ENCODE measurements at places on chromosomes 3 and 15.

GRCh38 chr15:36331531-36332275 is 247.7 kb upstream of the CDIN1 start:
- DNase-seq, result no peak

DNA sequence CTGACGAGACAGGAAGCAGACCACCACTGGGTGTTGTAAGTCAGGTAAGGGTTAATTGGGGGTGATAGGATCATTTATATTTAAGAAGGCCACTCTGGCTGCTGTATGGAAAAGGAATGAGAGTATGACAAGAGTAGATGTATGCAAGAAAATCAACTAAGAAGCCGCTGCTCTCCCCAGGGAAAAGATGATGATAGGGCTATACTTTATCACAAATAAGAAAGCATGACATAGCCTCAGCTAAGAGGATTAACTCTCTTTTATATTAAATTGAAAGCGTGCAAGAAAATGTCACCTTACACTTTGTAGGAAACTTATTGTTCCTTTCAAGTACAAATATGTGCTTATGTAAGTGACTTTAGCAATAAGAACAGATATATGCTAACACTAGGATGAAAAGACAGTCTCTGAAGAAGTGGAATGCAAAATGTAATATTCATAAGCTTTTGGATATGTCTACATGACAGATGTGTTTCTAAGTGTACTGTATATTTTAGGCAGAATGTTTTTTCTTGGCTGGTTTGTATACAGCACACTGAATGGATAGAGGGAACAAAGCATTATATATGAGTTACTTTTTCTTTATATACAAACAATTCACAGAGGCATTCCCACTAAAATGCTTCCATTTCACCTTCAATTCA is 8.7 kb upstream of the NDUFB4 start:
- no peak for DNase-seq

DNA sequence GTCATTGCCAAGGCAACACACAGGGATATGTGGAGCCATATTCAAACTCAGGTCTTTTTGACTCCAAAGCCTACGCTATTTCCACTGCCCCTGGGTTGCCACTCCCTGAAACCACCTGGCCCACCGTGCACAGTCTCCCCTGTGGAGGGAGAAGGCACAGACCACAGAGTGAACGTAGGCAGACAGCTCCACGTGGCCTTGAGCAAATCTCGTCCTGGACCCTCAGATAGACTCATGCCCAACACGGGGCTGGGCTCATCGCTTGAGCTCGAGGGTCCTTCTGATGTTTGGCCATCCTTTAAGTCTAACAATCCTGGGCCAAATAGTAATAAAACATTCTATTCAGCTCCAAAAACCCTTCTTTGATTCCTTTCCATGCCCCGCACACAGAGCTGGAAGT is 72.0 kb downstream of the CPN2 start:
- DNase-seq, result no peak

DNA sequence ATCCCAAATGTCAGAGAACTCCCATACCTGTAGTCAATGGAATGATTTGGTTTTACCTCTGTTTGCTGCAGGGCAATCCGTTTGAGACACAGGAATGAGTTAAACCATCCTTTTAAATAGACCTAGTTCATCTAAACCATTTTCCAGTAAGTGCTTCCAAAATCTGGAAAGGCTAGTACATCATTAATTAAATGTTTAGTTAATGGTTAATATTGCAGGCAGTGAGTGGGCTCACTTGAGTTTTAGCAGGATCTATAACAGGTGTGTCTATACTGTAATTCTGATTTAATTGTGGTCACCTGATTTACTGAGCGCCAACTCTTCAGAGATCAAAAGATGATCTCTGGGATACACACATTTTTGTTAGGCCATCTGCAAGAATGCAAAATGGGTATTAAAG is 353.9 kb upstream of the ROPN1 start:
- DNase-seq, result no peak

- DNase-seq, result no peak
These were observed 835.1 kb downstream of the EDEM1 start for GRCh38 chr3:6022621-6023020.

GRCh38 chr3:155444771-155445170 is 151.3 kb upstream of the STRIT1 start:
- no peak for DNase-seq

DNA sequence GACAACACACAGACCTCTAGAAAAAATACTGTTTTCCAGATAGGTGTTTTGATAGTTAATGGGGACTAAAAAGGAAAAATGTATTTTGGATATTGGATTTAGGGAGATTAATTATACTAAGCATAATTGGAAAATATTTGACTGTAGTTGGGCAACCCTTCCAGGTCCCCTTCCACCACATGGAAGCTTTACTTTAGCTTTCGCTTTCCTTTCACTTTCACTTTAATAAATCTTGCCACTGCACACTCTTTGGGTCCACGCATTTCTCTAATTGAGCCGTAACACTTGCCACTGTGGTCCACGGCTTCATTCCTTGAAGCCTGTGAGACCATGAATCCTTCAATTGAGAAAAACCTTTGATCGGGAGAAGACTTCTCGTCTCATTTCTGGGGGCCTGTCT is 15.5 kb downstream of the GLDN start:
- no peak for DNase-seq

DNA sequence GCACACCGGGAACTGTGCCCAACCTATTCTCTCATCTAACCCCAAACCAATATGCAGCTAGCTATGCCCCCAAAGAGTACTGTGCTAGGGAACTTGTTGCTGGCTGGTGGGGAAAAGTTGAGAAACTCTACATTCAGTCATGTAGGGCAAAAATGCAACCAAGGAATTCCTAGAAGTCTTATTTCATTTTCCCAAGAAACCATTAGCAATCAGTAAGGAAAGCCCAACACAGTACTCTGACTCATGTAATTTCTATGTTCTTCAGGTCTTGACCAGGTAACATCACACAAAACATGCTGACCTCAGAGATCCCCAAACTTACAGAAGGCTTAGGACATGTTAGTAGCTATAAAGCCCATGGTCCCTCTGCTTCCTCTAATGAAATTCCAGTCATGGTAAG is 52.1 kb downstream of the TASOR start:
- DNase-seq, result no peak

- DNase-seq, result no peak
These were observed 75.7 kb upstream of the DPPA4 start for GRCh38 chr3:109413049-109413448.

- no peak for DNase-seq
These were observed 148.9 kb downstream of the SMAD6 start for GRCh38 chr15:66850996-66851310.

DNA sequence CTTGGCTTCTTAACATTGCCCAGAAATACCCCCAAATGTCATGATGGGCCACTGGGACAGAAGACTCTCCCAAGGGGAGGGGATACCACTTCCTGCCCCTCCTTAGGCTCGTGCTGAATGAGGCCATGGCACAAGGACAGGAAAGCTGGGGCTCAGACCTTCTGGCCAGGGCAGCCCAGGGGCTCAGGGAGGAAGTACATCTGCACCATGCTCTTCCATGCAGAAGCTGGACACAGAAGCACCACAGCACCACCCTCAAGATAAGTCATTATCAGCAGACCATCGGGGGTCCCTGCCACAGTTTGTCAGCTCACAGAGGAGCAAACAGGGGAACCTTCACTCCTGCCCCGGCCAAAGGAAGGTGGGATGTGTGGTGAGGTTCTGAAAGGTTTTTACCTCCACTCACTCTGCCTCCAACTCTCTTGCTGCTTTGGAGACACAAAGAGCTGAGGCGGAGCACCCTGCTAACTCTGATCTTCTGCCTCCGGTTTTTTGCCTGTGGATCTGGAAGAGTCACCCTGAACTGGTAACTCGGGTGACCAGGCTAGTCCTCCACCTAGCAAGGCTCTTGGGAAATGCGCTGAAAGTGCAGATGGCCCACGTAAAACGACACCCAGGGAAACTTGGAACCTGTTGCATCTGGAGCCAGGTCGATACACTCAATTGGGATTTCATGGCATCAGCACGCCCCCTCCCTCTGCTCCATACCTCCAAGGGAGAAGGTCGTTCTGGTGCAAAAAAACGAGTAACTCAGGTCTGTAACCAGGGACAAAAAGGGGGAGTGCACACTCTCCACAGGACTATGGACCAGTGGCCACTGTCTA is 8.3 kb downstream of the BMF start:
- no peak for DNase-seq

GRCh38 chr3:131568460-131568859 is 65.7 kb upstream of the MRPL3 start:
- no peak for DNase-seq

GRCh38 chr3:188801393-188801792 is 370.4 kb upstream of the TPRG1 start:
- DNase-seq, result no peak

GRCh38 chr3:17009826-17010225 is 125.1 kb downstream of the PLCL2 start:
- DNase-seq, result no peak

- DNase-seq, result no peak
These were observed 8.1 kb upstream of the CMSS1 start for GRCh38 chr3:99809565-99809964.

DNA sequence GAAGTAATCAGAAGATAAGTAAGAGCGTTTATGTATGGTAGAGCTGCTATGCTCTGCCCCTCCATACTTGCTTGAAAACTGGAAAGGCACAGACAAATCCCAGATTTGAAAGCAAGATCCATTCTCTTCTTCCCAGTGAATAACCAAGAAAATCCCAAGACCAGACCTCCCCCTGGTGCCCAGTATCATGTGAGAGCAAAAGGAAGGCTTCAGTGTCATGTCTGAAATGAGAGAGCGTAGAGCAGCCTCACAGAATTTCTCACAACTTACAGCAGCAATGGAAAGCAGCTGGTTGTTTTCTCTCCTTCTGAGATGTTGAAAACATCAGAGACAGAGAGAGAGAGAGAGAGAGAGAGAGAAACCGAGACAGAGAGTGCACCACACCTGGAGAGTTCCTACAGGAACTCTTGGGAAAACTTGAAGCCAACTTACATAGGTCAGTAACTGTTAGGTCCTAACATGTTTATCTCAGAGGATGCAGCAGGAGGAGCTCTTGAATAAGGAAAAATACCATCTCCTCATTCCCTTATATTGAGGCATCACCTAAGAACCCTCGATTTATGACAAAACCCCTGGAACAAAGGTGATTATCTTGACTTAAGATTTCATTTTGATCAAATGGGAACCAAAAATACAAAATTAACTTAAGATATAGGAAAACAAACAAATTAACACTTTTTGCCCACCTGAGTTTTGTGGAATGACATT is 273.3 kb downstream of the NSUN3 start:
- DNase-seq, result peak; percentile 1

GRCh38 chr3:56970461-56970879 is 90.0 kb upstream of the SPATA12 start:
- DNase-seq, result no peak

DNA sequence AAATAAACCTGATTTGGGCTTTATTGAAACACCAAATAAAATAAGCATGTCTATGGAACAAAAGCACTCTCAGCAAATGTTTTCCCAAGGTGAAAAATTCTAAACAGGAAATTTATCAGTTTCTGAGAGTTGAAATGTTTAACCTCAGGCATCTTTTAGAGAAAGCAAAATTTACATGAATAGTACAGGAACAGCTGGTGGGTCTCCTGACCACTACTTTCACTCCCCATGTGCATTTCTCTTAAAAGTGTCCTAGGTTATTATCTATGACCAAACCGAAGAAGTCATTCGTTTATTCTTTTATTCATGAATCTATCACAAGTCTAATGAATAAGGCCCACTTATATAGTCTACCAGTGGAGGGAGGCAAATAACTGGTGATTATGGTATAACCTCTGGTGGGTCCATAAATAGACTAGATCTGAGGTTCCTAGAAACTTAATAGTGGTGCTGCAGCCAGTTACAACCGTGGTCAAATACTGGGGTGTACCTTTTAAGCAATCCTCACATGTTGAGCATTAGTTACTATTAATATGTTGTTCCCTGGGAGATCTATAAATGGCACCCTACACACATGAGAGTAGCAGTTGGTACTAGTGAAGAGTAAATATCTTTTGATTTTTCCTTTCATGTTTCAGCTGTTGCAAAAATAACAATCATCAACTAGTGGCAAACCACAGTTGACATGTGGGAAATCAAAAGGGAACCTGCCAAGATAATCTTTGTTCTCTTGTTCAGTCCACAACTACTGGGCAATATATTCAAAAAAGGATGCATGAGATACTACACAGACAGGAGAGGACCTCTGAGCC is 169.3 kb upstream of the STAC start:
- DNase-seq, result no peak

- DNase-seq, result no peak
These were observed 64.6 kb downstream of the STAC start for GRCh38 chr3:36444909-36445308.

DNA sequence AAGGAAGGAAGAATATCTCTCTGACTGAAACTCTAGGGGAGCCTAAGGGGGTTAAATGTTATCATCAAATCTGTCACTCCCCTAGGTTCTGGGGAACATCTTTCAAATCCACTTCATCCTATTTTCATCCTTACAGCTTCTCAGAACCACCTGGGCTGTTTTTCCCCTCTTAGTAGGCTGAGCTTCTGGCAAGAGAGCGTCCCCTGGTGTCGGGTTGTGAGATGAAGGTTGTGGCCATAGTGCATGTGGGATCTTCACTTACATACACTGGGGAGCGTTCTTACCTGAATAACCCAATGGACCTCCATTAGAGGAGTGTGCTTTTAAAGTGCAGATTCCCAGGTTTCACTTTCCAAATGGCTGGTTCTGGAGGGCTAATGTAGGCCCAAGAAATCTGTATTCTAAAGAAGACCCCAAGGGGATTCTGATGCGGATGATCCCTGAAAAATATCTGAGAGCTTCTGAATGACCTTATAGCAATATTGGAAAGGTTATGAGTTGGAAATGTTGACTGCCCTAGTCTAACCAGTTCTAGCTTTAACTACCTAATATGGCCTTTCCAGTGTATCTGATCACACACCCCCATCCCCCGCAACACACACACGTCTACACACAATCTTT is 663.7 kb downstream of the AGBL1 start:
- DNase-seq, result no peak

DNA sequence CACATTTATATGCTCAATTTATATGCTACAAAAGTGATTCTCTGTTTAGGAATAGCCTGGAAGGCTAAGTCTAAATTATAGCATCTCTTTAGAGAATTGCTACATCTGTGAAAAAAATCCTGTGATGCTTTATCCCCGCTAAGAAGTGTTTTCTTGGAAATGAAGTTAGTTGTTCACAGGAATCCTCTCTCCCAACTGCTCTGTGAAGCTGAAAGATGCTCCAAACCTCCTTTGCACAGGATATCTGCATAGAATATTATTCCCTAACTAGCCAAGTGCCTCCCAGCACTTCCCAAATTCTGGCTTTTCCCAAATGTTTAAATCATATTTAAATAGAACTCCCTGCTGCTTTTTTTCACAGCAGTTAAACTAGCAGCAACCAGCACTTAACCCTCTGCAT is 132.2 kb downstream of the SRGAP3 start:
- no peak for DNase-seq

- DNase-seq, result no peak
These were observed 6.9 kb upstream of the SPG11 start for GRCh38 chr15:44670087-44670950.

DNA sequence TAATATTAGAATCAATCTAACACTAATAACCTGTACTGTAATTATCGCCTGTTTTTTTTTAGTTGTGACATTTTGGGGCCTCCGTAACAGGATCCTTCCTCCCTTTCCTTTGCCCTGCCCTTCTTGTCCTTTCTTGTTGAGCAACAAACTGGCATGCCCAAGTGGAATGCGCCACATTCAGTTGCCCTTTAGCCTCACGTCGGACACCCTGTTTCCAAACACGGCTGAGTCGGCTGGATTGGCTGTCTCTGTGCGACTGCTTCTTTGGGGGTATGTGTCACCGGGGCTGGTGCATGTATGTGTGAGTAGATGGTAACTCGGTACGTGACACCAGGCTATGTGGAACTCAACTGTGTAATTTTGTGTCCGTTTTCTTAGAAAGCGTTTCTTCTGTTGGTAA is 24.1 kb downstream of the TRAK1 start:
- DNase-seq, result no peak
